ENCODE measurements at places on chromosomes 3 and 15. TPM values are rescaled to one million over a fixed set of nuclear protein-coding genes. Genes with fewer than 3 reads are reported as not detected.

GRCh38 chr3:64501298-64501906, 186.4 kb downstream of the ADAMTS9 start:
- H3K4me3 ChIP-seq = no peak overlapping the region
- no peaks in the 10 kb centered on the region for H3K36me3 ChIP-seq
- H3K27me3 ChIP-seq = no peaks in the 10 kb centered on the region
- H3K27ac ChIP-seq = no peak overlapping the region
- DNase-seq = no peak

- H3K4me3 ChIP-seq = no peak overlapping the region
- DNase-seq = no peak
- H3K36me3 ChIP-seq = no peaks in the 10 kb centered on the region
- no peak overlapping the region for H3K27ac ChIP-seq
- H3K4me1 ChIP-seq = peaks cover 6% of the 10 kb centered on the region
Measured at GRCh38 chr3:110697961-110698360, 373.7 kb upstream of the NECTIN3 start.

GRCh38 chr3:10160925-10161324, 3.8 kb upstream of the IRAK2 start:
- no peaks in the 10 kb centered on the region for H3K4me1 ChIP-seq
- H3K36me3 ChIP-seq = no peaks in the 10 kb centered on the region
- no peak overlapping the region for H3K27ac ChIP-seq
- no peaks in the 10 kb centered on the region for H3K27me3 ChIP-seq
- H3K4me3 ChIP-seq = no peak overlapping the region

DNA sequence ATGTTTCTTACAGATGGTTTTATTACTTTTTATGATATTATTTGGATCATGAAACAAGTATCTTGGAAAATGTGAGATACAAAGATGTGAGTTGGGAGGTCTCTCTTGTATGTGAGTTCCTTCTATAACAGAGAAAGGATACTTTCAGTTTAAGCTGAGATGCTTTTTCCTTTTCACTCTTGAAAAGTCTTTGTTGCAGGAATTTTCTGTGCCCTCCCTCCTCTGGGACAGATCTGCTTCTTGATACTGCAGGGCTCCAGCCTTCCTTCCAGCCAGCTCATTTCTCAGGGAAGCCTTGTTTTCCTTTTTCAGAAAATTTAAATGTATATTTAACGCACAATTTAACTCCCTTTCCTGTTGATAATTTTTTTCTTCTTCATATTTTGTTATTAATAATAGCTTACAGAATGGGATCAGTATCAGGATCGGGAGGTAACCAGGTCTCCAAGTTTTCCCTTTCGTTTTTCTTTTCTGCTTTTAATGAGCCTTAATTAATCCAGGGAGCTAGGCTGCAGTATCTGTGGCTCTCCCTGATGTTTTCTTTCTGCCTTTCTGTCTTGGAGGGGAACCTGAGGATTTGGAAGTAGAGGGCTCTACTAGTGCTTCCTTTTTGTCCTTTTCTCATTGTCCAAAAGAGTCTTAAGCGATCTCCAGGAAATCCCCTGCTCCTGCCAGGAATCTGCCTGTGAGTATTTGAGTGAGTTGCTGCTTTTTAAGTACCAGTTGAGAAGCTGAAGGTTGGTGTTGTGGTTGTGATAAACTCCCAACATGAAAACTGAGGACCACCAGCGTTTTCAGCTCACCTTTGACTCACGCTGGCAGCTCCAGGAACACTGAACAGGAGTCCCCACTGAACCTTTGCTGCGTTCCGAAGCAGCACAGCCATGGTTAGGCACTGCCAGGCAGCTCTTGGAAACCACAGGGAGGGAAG, 105.7 kb downstream of the IGF1R start:
- H3K4me1 ChIP-seq = no peaks in the 10 kb centered on the region
- no peaks in the 10 kb centered on the region for H3K27me3 ChIP-seq
- no peaks in the 10 kb centered on the region for H3K36me3 ChIP-seq
- peak; percentile 36 for DNase-seq

GRCh38 chr3:40793730-40794129, 269.0 kb downstream of the ZNF621 start:
- no peak for DNase-seq
- H3K27ac ChIP-seq = no peak overlapping the region
- H3K27me3 ChIP-seq = no peaks in the 10 kb centered on the region
- H3K36me3 ChIP-seq = no peaks in the 10 kb centered on the region

DNA sequence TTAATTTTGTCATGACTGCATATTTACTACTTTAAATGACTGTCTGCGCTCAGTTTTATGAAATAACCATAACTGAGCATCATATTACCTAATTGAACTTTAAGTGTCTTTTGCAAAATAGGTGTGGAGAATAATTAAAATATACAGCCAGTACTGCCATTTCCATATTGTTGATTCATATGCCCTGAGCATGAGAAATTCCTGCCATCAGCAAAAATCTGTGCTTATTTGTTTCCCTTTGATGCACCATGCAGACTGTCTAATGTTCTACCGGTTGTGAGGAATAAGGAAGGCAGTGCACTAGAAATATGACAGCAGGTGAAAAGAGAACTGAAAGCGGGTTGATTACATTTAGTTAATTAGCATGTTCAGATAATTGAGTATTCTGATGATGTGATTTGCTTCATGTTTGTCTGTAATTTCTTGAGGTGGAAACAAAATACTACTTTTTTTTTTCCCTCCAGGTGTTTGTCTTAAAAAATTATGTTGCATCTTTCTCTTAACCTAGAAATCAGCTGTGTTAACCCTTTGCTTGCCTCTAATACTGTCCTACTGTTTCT, 229.4 kb upstream of the AZI2 start:
- no peak for DNase-seq
- no peak overlapping the region for H3K27ac ChIP-seq
- H3K4me1 ChIP-seq = no peaks in the 10 kb centered on the region

- no peak overlapping the region for H3K27ac ChIP-seq
- no peaks in the 10 kb centered on the region for H3K36me3 ChIP-seq
- H3K27me3 ChIP-seq = no peaks in the 10 kb centered on the region
Measured at GRCh38 chr3:12815719-12816118, 19.2 kb downstream of the CAND2 start.

- peaks cover 35% of the 10 kb centered on the region for H3K36me3 ChIP-seq
- peaks cover 6% of the 10 kb centered on the region for H3K4me1 ChIP-seq
- no peak for DNase-seq
- peak overlapping the region; percentile 76 for H3K27ac ChIP-seq
- H3K27me3 ChIP-seq = no peaks in the 10 kb centered on the region
Measured at GRCh38 chr15:41827290-41827879, 507 bp upstream of the JMJD7 start.

DNA sequence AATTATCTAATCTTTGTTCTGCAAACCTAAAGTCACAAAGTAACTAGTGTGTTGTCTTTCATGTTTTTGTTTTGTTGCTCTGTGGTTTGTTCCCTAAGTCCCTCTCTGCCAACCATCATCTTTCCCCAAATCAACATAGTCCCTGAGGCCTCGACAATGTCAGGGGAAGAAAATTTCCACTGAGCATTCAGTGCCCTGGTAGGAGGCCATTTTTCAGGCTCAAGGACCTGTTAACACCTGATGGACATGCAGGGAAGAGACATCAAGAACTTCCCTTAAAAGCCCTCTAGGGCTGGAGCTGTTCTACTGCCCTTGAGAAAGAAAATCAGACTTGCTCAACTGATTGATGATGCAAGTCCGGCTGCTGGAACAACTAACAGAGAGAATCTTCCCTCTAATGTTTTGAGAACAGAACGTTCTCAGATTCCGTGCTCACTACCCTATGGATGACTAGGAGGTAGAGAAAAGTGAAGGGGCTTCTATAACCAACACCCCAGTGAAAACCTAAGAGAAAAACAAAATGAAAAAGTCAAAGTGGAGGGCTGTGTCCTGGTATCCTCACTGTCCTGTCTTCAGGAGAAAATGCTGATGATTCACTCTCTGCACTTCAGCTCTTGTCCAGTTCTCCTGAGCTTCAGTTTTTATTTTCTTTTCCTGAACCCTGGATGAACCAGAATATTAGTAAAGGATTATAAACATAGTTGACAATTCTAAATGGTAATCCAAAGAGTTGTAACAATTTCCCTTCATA, 373.1 kb downstream of the FOXP1 start:
- H3K36me3 ChIP-seq = no peaks in the 10 kb centered on the region
- peak; percentile 82 for DNase-seq
- H3K4me1 ChIP-seq = peaks cover 25% of the 10 kb centered on the region
- H3K27ac ChIP-seq = peak overlapping the region; percentile 93
- H3K27me3 ChIP-seq = no peaks in the 10 kb centered on the region
- peak overlapping the region; percentile 34 for H3K4me3 ChIP-seq

- peaks cover 24% of the 10 kb centered on the region for H3K4me1 ChIP-seq
- DNase-seq = peak; percentile 78
- no peaks in the 10 kb centered on the region for H3K27me3 ChIP-seq
- peaks cover 19% of the 10 kb centered on the region for H3K36me3 ChIP-seq
- H3K4me3 ChIP-seq = peak overlapping the region; percentile 51
Measured at GRCh38 chr3:58177747-58178527, 32.8 kb downstream of the DNASE1L3 start.

DNA sequence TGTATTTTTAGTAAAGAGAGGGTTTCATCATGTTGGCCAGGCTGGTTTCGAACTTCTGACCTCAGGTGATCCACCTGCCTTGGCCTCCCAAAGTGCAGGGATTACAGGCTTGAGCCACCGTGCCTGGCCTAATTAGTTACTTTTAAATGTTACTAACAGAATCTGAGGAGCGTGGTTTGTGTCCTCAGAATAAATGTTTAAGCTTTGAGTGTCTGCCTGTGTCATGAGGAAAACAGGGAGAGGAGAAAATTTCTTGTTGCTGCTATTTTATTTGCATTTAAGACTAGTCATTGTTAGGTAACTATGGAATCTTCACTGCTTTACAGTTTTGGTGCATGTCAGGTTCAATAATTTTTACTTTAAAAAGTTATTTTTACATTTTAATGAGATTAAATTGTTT, 68.8 kb downstream of the TCF12 start:
- H3K4me1 ChIP-seq = peaks cover 31% of the 10 kb centered on the region
- no peaks in the 10 kb centered on the region for H3K36me3 ChIP-seq
- H3K4me3 ChIP-seq = no peak overlapping the region
- no peak for DNase-seq
- H3K27me3 ChIP-seq = no peaks in the 10 kb centered on the region
- H3K27ac ChIP-seq = no peak overlapping the region

DNA sequence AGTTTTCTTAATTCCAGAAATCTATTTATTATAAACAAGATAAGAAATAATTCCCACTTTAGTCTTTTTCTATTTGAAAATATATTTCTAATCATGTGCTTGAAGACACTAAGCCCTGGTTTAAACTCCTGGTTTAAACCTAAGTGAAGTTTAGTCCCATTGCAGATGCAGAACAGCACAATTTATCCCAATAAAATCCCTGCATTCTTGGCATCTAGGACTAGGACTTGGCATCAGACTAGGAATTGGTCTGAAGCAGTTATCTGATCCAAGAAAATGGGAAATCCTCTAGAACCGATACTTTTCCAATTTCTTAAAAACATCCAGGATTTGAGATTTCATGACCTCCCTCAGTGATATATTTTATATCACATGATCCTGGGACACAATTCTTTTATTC, 168.8 kb upstream of the VEPH1 start:
- no peak for DNase-seq
- no peaks in the 10 kb centered on the region for H3K27me3 ChIP-seq
- H3K36me3 ChIP-seq = no peaks in the 10 kb centered on the region
- no peaks in the 10 kb centered on the region for H3K4me1 ChIP-seq

GRCh38 chr3:177772908-177773557, 575.8 kb upstream of the TBL1XR1 start:
- no peaks in the 10 kb centered on the region for H3K36me3 ChIP-seq
- no peaks in the 10 kb centered on the region for H3K27me3 ChIP-seq
- peaks cover 28% of the 10 kb centered on the region for H3K4me1 ChIP-seq
- H3K27ac ChIP-seq = no peak overlapping the region
- no peak for DNase-seq
- H3K4me3 ChIP-seq = no peak overlapping the region

GRCh38 chr3:67678665-67679064, 24.3 kb upstream of the SUCLG2 start:
- H3K27ac ChIP-seq = no peak overlapping the region
- H3K4me1 ChIP-seq = no peaks in the 10 kb centered on the region
- no peak for DNase-seq
- no peaks in the 10 kb centered on the region for H3K27me3 ChIP-seq
- no peaks in the 10 kb centered on the region for H3K36me3 ChIP-seq

DNA sequence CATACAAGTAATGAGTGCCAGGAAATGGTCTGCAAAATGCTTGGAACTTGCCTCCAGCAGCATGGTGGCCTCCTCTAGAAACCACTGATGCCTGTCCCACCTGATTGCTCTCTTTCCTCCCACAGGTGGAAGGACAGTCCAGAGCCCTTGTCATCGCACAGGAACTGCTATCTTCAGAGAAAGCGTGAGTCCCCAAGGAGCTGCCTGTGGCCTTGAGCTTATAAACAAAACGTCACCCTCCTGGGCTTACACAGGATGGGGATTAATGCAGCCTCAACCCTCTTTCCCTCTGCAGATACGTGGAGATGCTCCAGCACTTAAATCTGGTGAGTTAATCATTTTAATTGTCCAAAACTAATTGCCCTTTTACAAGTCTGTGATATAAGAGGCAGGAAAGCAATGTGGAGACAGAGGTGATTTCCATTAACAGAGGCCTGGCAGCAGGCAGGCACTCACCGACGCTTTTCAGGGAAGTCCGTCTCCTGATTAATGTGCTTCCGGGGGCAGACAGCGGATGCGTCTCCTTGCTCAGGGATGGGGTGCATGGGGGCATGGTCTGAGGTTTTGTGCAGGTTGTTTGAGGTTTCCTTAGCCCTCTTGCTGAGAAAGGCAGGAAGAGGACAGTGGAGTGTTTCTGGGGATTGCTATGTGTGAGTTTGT, 61.8 kb downstream of the FGD5 start:
- peaks cover 32% of the 10 kb centered on the region for H3K27me3 ChIP-seq
- no peak for DNase-seq
- no peaks in the 10 kb centered on the region for H3K4me1 ChIP-seq
- no peak overlapping the region for H3K4me3 ChIP-seq

DNA sequence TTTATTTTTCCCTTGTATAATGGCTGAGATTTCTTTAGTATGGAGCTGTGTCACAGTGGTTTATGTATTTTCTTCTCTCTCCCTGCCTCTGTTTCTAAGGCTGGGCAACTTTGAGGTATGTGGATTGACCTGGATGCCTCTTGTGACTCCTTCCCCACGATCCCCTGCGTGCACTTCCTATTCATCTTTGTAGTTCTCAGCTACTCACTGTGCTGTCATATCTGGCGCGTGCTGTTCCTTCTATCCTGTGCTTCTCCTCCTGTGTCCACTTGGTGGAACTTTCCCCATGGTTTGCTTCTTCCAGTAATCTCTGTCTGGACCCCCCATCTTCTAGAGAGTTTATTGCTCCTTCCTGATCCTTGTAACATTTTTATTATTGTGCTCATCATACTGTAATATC, 97.3 kb downstream of the AKAP13 start:
- peaks cover 18% of the 10 kb centered on the region for H3K36me3 ChIP-seq
- no peaks in the 10 kb centered on the region for H3K27me3 ChIP-seq
- H3K27ac ChIP-seq = peak overlapping the region; percentile 32
- no peak for DNase-seq

- no peak for DNase-seq
- H3K27ac ChIP-seq = no peak overlapping the region
- H3K4me1 ChIP-seq = no peaks in the 10 kb centered on the region
- H3K36me3 ChIP-seq = peaks cover 29% of the 10 kb centered on the region
Measured at GRCh38 chr3:113654851-113655250, 41.6 kb downstream of the USF3 start.

Gene SECISBP2L
- total RNA-seq = 19.6 TPM

Gene SLC22A13
- 1.9 TPM for total RNA-seq

Gene QARS1
- total RNA-seq = 114 TPM

Gene KCNH8
- total RNA-seq = 0.07 TPM

Gene ARGFX
- not detected for total RNA-seq

Gene ECE2
- not detected for total RNA-seq
